ENCODE measurements at places on chromosomes 13 and 19.

DNA sequence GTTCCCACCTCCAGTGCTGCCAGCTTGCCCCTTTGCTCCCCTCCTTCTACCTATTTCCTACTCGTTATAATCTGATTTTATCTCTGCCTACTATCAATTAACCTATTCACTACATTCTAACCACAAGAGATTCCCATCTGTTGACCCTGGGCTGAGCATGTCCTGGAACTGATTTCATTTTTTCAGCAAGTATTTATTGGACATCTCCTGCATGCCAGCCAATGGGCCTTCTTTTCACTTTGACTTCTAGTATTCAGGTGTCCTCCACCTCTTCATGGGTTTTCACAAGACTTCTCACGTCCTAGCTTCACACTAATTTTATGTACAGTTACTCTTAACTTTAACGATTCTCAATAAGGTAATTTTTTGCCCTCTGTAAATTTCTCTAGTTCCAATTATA, 282.7 kb upstream of the KLHL1 start:
- no peak for DNase-seq

DNA sequence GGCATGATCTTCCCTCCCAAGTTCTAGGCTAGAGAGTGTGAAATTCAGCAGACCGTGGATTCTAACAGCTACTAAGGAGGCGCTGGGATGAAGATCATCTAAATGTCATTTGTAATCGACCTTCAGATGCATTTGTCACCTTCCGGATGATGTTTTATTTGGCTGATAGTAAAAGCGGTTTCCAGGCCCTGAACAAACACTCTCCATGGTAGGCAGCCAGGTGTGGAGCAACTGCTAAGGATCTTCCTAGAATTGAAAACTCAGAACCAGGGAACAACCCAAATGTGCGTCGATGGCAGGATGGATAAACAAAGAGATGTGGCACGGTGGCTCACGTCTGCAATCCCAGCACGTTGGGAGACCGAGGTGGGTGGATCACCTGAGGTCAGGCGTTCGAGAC, 107.2 kb upstream of the CACNA1A start:
- no peak for DNase-seq

DNA sequence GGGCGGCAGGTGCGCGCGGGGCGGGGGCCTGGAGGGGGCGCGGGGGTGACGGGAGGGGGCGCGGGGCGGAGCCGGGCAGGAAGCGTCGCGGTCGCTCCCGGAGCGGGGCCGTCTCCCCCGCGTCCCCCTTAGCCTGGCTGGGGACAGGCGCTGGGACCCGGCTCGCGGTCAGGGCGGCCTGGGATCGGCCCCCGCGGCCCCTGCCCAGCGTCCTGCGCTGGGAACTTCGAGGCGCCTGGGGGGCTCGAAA, 74.7 kb upstream of the MCF2L start:
- no peak for DNase-seq

GRCh38 chr13:72970956-72971355, 87.8 kb upstream of the KLF5 start:
- no peak for DNase-seq

- no peak for DNase-seq
These were observed 154.4 kb downstream of the EFNB2 start for GRCh38 chr13:106381091-106381490.
